Ecto neural progenitor cell (in vitro differentiated cells): ENCODE measurements at places on chromosomes 4 and X.

DNA sequence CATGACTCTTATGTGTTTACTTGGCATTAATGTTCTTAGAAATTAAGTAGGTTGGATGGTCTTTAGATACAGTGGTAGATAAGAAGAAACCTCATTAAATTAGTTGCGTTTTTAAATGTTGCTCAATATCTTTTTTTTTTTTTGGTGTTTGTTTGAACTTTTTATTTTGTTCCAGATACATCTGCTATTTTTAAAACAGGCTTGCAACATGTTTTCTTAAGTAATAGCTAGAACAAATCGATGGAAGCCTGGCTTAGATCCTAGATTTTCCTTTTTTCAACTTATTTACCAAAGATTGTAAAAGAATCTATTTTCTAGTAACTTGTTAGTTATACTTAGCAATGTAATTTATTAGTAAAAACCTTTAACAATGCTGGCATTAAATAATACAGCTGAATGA, 9.3 kb downstream of the CNKSR2 start:
- no peak for DNase-seq

GRCh38 chr4:12881945-12882584, 602.1 kb downstream of the RAB28 start:
- DNase-seq, result no peak

DNA sequence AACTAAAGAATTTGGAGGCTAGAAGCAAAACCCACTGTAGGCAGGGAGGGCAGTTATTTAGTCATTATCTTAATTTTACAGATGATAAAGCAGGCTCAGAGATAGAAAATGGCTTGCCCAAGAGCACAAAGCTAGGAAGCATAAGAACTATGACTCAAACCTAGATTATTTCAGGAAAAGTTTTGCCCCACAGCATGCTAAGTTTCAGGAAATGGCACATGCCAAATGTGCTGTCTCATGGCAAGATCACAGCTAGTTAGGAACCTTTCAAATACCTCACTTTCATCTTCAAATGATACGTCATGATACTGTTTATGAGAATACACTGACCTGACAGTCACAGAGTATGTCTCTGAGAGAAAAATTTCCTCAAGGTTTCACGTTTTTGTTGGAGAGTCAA, 78.5 kb upstream of the SPANXC start:
- no peak for DNase-seq

DNA sequence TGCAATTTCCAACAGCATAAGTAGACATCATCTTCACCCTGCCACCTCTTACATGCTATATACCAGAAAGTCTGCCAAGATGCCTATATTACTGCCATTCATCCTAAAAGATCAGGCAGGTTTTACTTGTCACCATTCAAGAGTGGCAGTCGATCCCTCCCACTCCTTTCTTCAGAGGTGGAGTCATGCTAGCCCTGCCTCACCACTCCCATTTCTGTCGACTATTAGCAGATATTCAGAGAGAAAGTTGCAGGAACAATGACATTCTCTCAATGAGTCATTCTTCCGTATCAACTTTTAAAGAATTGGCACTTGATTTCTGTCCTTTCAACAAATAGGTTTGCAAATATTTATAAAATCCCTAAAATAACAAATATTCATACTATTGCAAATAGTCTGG, 1060.1 kb downstream of the ADGRL3 start:
- DNase-seq, result no peak

- DNase-seq, result no peak
Measured at GRCh38 chrX:30950391-30950790, 61.3 kb upstream of the TAB3 start.

- DNase-seq, result no peak
Measured at GRCh38 chr4:55763996-55764395, 55.6 kb upstream of the EXOC1L start.

GRCh38 chr4:15186149-15186548, 183.9 kb downstream of the CPEB2 start:
- DNase-seq, result no peak

DNA sequence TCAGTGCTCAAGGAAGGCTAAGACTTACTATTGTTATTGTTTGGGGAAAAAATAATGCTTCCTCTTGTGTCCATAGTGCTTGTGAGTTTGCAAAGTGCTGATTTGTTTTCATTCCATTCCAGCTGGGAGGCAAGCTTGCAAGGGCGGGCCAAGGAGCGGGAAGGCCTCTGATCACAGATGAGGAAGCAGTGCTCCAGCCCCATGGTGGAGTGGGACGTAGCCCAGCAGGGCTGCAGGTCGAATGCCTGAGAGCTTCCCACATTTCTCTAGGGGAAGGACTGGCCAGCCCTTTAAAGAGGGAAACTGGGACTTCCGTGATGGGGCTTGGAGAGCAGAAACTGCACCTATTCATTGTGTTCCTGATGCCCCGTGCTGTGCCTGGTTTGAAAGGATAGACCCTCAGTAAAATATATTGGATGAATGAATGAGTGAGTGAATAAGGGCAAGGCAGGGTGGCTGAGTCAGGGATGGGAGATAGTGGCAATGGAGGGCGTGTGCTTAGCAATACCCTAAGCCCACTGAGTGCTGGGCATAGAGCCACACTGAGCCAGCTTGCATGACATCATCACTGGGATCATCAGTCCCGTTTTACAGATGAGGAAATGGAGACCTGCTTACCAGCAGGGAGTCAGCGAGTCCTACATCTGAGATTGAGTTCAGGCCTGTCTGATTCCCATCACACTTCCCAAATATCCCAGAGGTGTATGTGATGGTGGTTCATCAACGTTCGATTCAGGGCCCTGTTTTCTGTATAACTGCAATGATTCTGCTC, 17.9 kb upstream of the NSG1 start:
- no peak for DNase-seq

GRCh38 chr4:139889264-139889663, 223.6 kb downstream of the MGST2 start:
- DNase-seq, result no peak

GRCh38 chrX:39724544-39724943, 373.2 kb downstream of the BCOR start:
- DNase-seq, result no peak

- no peak for DNase-seq
Measured at GRCh38 chrX:110081740-110082139, 78.8 kb downstream of the TMEM164 start.

GRCh38 chr4:48495941-48496340, 5.9 kb downstream of the ZAR1 start:
- DNase-seq, result no peak

- no peak for DNase-seq
Measured at GRCh38 chr4:31283679-31284078, 563.5 kb downstream of the PCDH7 start.

DNA sequence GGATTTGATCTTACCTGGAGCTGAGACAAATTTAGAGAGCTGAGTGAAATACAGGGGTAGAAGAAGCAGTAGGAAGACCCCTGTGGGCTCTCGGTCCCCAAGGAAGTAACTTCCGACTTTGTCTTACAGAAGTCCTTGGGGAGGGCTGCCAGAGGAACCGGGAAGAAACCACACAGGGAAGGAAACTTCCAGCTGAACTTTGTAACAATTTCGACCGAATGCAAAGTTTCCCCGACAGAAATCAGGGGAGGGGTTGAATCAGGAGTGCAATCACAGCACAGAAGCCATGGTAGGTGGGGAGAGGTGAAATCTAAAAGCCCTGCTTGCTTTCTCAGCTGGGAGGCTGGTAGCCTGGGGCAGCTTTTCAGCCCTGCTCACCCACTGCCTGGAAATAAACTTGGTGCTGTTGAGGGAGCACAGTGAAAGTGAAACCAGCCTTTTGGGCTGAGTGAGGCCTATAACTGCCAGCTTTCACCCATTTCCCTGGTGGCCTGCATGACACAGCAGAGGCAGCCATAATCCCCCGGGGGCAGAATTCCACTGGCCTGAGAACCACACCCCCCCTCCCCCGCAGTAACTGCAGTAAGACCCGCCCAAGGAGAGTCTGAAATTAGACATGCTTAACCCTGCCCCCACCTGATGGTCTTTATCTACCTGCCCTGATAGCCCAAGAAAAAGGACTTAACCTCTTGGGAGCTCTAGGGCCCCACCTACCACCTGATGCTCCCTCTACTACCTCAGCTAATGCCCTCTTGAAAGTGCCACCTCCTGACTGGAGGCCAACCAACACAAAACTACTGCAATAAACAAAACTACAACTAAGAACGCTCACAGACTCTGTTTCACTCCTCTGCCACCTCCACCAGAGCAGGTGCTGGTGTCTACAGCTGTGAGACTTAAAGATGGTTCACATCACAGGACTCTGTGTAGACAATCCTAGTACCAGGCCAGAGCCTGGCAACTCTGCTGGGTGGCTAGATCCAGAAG, 248.2 kb downstream of the PARM1 start:
- DNase-seq, result no peak

DNA sequence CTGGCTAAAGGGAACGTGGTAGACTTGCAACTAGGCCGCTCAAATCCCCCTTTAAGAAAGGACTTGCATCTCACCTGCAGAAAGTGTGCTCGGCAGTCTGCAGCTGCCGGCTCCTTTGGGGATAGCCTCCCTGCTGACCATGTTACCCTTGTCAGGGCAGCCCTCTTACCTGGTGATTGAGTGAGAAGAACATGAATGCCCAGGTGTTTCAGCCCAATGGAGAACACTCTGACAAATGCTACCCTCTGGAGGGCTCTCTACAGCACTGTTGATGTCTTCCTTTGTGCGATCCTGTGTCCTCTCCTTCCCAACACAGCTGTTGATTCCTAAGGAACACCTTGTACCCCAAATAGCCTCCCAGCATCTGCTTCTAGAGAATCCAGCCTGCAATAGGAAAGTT, 178.7 kb upstream of the LDB2 start:
- no peak for DNase-seq

- no peak for DNase-seq
Measured at GRCh38 chrX:131239057-131239456, 50.0 kb downstream of the IGSF1 start.

GRCh38 chr4:4990329-4990728, 28.9 kb downstream of the CYTL1 start:
- no peak for DNase-seq

- DNase-seq, result no peak
Measured at GRCh38 chr4:98586962-98587354, 71.5 kb downstream of the TSPAN5 start.

GRCh38 chrX:46831765-46832327, 5.0 kb upstream of the RP2 start:
- no peak for DNase-seq

- DNase-seq, result no peak
Measured at GRCh38 chr4:159023741-159024140, 79.1 kb upstream of the RAPGEF2 start.

DNA sequence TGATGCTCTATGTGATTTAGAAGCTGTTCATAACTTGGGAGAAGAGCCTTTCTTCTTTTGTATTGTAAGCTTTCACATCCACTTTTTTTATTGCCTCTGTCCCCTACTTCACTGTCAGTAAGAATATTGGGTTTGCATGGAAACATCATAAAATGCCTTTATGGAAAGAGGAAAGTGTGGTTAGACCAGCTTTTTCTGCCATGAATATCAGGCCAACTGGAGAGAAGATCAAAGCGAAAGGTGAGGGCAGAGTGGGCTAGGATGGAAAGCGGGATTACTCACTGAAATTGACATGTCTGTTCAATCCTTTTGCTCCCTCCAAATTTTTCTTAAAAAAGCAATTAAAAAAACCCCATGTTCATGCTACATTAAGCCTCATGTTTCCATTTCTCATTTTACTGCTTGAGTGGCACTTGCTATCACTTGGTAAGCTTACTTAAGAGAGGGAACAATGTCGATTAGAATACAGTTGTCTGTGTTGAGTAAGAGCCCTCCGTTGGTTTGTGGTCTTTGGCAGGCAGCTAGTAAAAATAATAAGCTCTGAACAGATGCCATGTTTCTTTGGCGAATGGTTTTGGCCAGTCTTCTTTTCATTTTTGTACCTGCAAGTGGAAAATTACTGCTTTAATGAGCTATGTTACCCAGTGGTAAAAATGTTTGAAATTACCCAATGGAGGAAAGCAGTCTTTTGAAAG, 35.9 kb downstream of the SUPT20HL1 start:
- no peak for DNase-seq

GRCh38 chr4:16682975-16683374, 215.5 kb downstream of the LDB2 start:
- DNase-seq, result no peak
